ENCODE measurements at places on chromosomes 16 and 17. TPM values are rescaled to one million over a fixed set of nuclear protein-coding genes. Genes with fewer than 3 reads are reported as not detected.

The MYL4 gene
- total RNA-seq = 1.6 TPM

The DDX52 gene
- 49.8 TPM for total RNA-seq

The FBXO39 gene
- not detected for total RNA-seq

The NUP85 gene
- 38.8 TPM for total RNA-seq

The VMO1 gene
- not detected for total RNA-seq

The EVPL gene
- not detected for total RNA-seq

The B9D1 gene
- 15.3 TPM for total RNA-seq

The ZG16B gene
- total RNA-seq = not detected

The DPEP3 gene
- not detected for total RNA-seq

The LRRC37A gene
- 9.7 TPM for total RNA-seq

The SHISA6 gene
- 8.8 TPM for total RNA-seq

The TP53TG3F gene
- total RNA-seq = not detected

The AXIN2 gene
- total RNA-seq = 38.5 TPM

The SLC6A2 gene
- total RNA-seq = not detected
